ENCODE measurements at places on chromosomes 4 and X. TPM values are rescaled to one million over a fixed set of nuclear protein-coding genes. Genes with fewer than 3 reads are reported as not detected.

- peak; percentile 53 for DNase-seq
Measured at GRCh38 chr4:44448521-44449461, at the start of gene KCTD8. TSS of gene KCTD8 (minus strand) at chr4:44448809.

DNA sequence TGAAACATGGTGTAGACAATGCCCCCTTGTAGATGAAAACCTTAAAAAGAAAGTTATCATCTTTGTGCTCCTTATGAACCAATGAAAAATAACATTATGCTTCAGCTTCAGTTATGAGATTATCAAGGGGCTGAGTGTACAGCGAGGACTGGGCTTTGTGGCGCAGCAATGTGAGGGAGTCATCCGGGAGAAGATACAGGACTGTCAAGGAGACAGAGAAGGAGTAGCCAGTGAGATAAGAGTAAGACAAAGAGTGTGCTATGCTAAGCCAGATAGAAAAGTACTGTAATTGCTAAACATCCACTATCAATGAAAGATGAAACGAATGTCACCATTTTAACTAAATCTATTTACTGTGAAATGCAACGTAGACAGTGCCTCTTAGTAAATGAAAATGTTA, 3.6 kb upstream of the KLHL15 start:
- DNase-seq, result no peak

DNA sequence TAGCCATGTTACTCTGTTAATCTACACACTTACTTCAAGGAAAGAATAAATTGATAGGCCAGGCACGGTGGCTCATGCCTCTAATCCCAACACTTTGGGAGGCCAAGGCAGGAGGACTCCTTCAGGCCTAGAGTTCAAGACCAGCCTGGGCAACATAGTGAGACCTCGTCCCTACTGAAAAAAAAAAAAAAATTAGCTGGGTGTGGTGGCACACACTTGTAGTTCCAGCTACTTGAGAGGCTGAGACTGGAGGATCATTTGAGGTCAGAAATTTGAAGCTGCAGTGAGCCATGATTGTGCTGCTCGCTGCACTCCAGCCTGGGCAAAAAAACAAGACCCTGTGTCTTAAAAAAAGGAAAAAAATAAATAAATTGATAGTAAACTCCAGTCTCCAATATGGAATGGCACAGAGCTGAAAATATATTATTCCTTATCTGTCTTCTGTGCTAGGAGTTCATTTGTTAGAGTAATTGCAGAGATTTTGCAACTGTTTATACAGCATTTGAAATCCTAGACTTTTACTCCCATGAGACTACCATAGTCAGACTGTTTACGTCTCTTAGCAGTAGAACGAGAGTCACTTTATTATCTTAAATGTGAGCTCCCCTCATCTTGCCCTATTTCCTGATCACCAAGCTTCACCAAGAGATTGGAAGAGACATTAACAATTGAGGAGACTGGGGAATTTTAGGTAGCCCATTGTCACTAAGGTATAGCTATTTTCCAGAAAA, 18.8 kb upstream of the TMEM131L start:
- DNase-seq, result no peak

DNA sequence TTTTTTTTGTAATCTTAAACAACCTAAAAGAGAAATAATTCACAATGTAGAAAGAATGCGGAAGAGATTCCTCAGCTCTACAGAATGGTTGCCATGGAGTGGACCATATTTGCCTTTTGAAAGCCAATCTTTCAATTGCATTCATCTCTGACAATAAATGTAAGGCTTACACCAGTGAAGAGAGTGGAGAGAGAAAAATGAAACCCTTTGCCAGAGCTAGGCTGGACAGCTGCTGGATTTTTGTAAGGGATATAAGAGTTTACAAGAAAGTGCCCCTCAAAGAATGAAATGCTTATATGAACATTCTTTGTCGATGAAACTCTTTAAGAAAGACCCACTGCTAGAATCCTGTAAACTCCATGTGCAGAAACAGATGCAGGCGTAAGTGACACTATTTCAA, 66.0 kb upstream of the FAT1 start:
- no peak for DNase-seq

DNA sequence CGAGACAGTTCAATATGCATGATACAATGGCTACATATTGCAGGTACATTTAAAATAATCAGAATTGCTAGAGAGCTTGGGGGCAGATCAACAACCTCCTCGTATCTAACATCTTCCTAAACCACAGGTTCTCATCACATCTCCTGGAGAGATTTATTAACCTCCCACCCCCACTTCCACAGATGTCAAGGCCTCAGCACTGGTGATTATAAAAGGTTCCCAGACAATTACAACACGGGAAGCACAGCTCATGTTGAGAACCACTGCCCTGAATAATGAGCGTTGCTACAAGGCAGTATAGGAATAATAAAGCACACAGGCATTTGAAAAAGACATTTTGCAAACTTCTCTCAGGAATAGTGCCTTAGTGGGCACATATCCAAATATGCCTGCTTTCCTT, 42.8 kb downstream of the ELOVL6 start:
- no peak for DNase-seq

GRCh38 chr4:79915246-79915645, 157.8 kb downstream of the ANTXR2 start:
- DNase-seq, result no peak

GRCh38 chrX:19121898-19122640, at the start of gene ADGRG2:
TSS of gene ADGRG2 (minus strand) at chrX:19122468. CDS start at chrX:19068834, 53,634 bp downstream.
- no peak for DNase-seq

DNA sequence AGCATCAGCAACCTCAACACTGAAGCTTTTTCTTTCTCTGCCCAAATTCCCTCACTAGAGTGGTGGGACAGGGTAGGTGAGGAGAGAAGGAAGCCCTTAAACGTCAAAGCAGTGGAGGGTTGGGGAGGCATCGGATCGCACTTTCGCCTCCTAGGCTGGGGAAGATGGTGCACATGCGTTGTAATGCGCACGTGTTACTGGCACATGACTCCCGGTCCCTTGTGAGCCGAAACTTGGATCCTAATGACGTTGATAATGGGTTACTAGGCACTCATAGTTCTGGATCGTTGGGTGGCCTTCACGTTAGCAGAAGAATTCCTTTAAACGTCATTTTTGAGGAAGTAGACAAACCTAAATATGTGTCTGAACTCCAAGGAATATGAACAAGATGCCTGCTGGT, at the start of gene CBLL2:
Gene CBLL2 (plus strand): TSS at position 301 of the 400 bp plus-strand sequence. CDS start 79 bp downstream, at position 380.
- DNase-seq, result no peak

The CCNI gene
- 330 TPM for total RNA-seq

The HPGD gene
- total RNA-seq, result not detected

The LDB2 gene
- not detected for total RNA-seq

The ENPP6 gene
- not detected for total RNA-seq
